Glutamatergic neuron (in vitro differentiated cells): ENCODE measurements at places on chromosomes 5 and 9. TPM values are rescaled to one million over a fixed set of nuclear protein-coding genes. Genes with fewer than 3 reads are reported as not detected.

RGS3 gene
- total RNA-seq, result 18.9 TPM

PCDHGB2 gene
- total RNA-seq, result 8.9 TPM

INSL4 gene
- total RNA-seq, result not detected

MCTP1 gene
- total RNA-seq, result 1.7 TPM

CFAP157 gene
- total RNA-seq, result 0.61 TPM

PCDHB15 gene
- 29.5 TPM for total RNA-seq

PCDHGB4 gene
- total RNA-seq, result 40.8 TPM

OR1J2 gene
- total RNA-seq, result not detected

TNFSF8 gene
- total RNA-seq, result not detected

CLIC3 gene
- not detected for total RNA-seq

SPATA31A6 gene
- total RNA-seq, result not detected

CD14 gene
- total RNA-seq, result 0.64 TPM

MTMR12 gene
- total RNA-seq, result 25.6 TPM

DBH gene
- 1.8 TPM for total RNA-seq

ROPN1L gene
- total RNA-seq, result not detected

PAEP gene
- total RNA-seq, result not detected

NRG2 gene
- 0.81 TPM for total RNA-seq

GARIN3 gene
- total RNA-seq, result not detected

GRXCR2 gene
- not detected for total RNA-seq

MLANA gene
- not detected for total RNA-seq

SOHLH1 gene
- total RNA-seq, result not detected

SLCO6A1 gene
- 1.6 TPM for total RNA-seq

OLFM1 gene
- 387 TPM for total RNA-seq

CDC20B gene
- 0.34 TPM for total RNA-seq

TMEM252 gene
- total RNA-seq, result not detected

SPINK4 gene
- not detected for total RNA-seq

NOXA1 gene
- 2.6 TPM for total RNA-seq

ADAMTS16 gene
- total RNA-seq, result 4.8 TPM

DMGDH gene
- 1.7 TPM for total RNA-seq

CATSPER3 gene
- total RNA-seq, result 0.54 TPM

SAXO1 gene
- 0.37 TPM for total RNA-seq

TRIM36 gene
- 99.4 TPM for total RNA-seq
